ENCODE measurements at places on chromosomes 6 and 20. TPM values are rescaled to one million over a fixed set of nuclear protein-coding genes. Genes with fewer than 3 reads are reported as not detected.

TGM3 gene
- total RNA-seq: not detected

SSTR4 gene
- not detected for total RNA-seq

NRSN1 gene
- total RNA-seq: not detected

SLC17A1 gene
- total RNA-seq: not detected

TXLNB gene
- 0.22 TPM for total RNA-seq

IPCEF1 gene
- total RNA-seq: 1.2 TPM

GPSM3 gene
- 17.7 TPM for total RNA-seq

IL17A gene
- not detected for total RNA-seq

ID4 gene
- 32.6 TPM for total RNA-seq

CST4 gene
- not detected for total RNA-seq

TBXT gene
- not detected for total RNA-seq

CRYBG1 gene
- 5.9 TPM for total RNA-seq

MED20 gene
- total RNA-seq: 13.5 TPM

CCN5 gene
- total RNA-seq: 400 TPM

PNPLA1 gene
- total RNA-seq: 0.30 TPM

LY6G6C gene
- not detected for total RNA-seq

MAP3K5 gene
- total RNA-seq: 26.9 TPM

ULBP3 gene
- not detected for total RNA-seq

NHLRC1 gene
- total RNA-seq: 2.0 TPM

KIAA1755 gene
- total RNA-seq: 36.3 TPM

PDSS2 gene
- total RNA-seq: 8.7 TPM

PRR18 gene
- not detected for total RNA-seq

THEMIS gene
- total RNA-seq: 0.98 TPM

SLC32A1 gene
- not detected for total RNA-seq

INSM1 gene
- not detected for total RNA-seq

C20orf96 gene
- total RNA-seq: 4.6 TPM

ADA gene
- 11.5 TPM for total RNA-seq

GGTLC1 gene
- total RNA-seq: not detected

CD109 gene
- total RNA-seq: 19.0 TPM

SLC35D3 gene
- not detected for total RNA-seq

MEI4 gene
- under 0.01 TPM for total RNA-seq

BMP5 gene
- total RNA-seq: 0.98 TPM

PANK2 gene
- total RNA-seq: 65.3 TPM

FAXC gene
- under 0.01 TPM for total RNA-seq

POU5F1 gene
- total RNA-seq: not detected

CLPSL2 gene
- not detected for total RNA-seq
